ENCODE measurements at places on chromosomes 1 and 21.
A peak's percentile ranks its signal among the peaks of the same experiment; 100 is the strongest.

DNA sequence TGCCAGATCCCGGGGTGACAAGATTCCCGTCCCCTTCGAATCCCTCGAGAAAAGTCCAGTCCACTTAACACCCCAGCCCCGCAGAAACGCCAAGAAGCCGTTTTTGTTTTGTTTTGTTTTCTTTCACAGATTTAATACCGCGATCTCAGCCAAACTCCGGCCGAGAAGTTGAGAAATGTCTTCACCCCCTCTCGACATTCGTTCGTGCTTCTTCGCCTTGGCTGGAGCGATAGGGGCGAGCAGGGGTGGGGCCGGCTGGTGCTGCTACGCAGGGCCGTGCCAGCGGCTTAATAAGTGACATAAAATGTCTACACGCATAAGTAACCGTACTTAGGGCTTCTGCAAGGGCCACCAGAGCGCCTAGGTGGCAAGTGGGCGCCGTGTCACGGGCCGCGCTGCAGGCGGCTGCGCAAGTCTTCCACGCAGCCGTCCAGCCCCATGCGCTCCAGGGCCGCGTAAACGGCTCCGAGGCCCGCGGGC lies 4.9 kb downstream of the TNFRSF25 start:
- DNase-seq: no peak

- peak; percentile 42 for DNase-seq
These were observed 79.6 kb downstream of the ST3GAL3 start for GRCh38 chr1:43786960-43787359.

- DNase-seq: peak; percentile 14
These were observed 68.3 kb upstream of the TARDBP start for GRCh38 chr1:10943991-10944730.

GRCh38 chr1:245797592-245798348 lies 643.0 kb downstream of the KIF26B start:
- DNase-seq: peak; percentile 58

DNA sequence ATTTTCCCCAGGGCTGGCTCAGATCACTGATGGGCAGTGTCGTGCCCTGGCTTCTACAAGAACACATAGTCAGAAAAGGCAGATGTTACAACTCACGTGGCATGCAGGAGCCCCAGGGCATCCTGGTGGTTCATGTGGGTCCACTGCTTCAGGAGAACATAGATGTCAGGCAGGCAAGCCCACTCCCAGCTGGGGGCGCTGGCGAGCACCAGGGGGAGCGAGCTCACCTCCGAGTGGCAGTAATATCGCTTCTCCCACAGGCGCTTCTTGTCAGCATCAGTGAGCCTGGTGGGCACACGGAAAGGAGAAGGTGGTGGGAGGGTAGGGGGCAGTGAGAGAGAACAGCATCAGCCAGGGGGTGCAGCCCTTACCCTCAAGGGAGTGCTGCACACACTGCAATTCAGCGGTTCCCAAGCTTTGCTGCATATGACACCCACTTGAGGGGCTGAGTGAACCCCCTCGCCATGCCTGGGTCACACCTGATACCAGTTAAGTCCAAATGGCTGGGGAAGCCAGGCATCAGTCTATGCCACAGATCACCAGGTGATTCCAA lies 34.3 kb upstream of the PPP1R15B start:
- peak; percentile 29 for DNase-seq

All from fibroblast of skin of scalp (primary cell).